ENCODE measurements at places on chromosomes 12 and 14. TPM values are rescaled to one million over a fixed set of nuclear protein-coding genes. Genes with fewer than 3 reads are reported as not detected.

The RAD51AP1 gene
- 13.1 TPM for total RNA-seq

The FOXA1 gene
- not detected for total RNA-seq

The TRPV4 gene
- 1.6 TPM for total RNA-seq

The SAMD15 gene
- 2.8 TPM for total RNA-seq

The C12orf56 gene
- total RNA-seq: 0.43 TPM

The PZP gene
- not detected for total RNA-seq

The BDKRB2 gene
- 14.4 TPM for total RNA-seq

The REP15 gene
- 0.54 TPM for total RNA-seq

The C14orf180 gene
- total RNA-seq: not detected

The CCDC197 gene
- total RNA-seq: not detected

The LRP10 gene
- total RNA-seq: 253 TPM

The CLEC4C gene
- total RNA-seq: not detected

The LHX5 gene
- not detected for total RNA-seq

The ITFG2 gene
- total RNA-seq: 14.4 TPM

The CATSPERB gene
- 0.11 TPM for total RNA-seq

The LTBP2 gene
- total RNA-seq: 441 TPM

The MMP17 gene
- total RNA-seq: 52.1 TPM

The RNASE4 gene
- 35.9 TPM for total RNA-seq

The KRT2 gene
- total RNA-seq: not detected

The PDE3A gene
- 0.43 TPM for total RNA-seq

The RERG gene
- not detected for total RNA-seq

The KRT78 gene
- total RNA-seq: not detected

The MGP gene
- total RNA-seq: not detected

The OTUB2 gene
- 1.9 TPM for total RNA-seq

The RDH12 gene
- total RNA-seq: not detected

The ARMH4 gene
- total RNA-seq: 3.3 TPM

The ADSS1 gene
- total RNA-seq: 4.7 TPM

The PLA2G1B gene
- total RNA-seq: not detected

The TDG gene
- 24.0 TPM for total RNA-seq

The CCDC184 gene
- 1.0 TPM for total RNA-seq

The PAWR gene
- 62.6 TPM for total RNA-seq

The GUCY2C gene
- not detected for total RNA-seq

The TEX22 gene
- 0.43 TPM for total RNA-seq

The FOXM1 gene
- 12.4 TPM for total RNA-seq

The TAS2R9 gene
- total RNA-seq: not detected

The STAB2 gene
- total RNA-seq: not detected

The RNF212B gene
- total RNA-seq: not detected

The E2F7 gene
- 2.5 TPM for total RNA-seq

The DTX1 gene
- not detected for total RNA-seq

The CLEC4D gene
- total RNA-seq: not detected

The TTC9 gene
- total RNA-seq: not detected
